Urinary bladder (tissue), 4 donors: ENCODE measurements at places on chromosomes 6 and 20. TPM values are rescaled to one million over a fixed set of nuclear protein-coding genes. Genes with fewer than 3 reads are reported as not detected.

The SLC13A3 gene
- 0.77 TPM for polyA plus RNA-seq

The CST4 gene
- polyA plus RNA-seq, result not detected

The MCHR2 gene
- polyA plus RNA-seq, result not detected

The HUS1B gene
- polyA plus RNA-seq, result 0.34 TPM

DNA sequence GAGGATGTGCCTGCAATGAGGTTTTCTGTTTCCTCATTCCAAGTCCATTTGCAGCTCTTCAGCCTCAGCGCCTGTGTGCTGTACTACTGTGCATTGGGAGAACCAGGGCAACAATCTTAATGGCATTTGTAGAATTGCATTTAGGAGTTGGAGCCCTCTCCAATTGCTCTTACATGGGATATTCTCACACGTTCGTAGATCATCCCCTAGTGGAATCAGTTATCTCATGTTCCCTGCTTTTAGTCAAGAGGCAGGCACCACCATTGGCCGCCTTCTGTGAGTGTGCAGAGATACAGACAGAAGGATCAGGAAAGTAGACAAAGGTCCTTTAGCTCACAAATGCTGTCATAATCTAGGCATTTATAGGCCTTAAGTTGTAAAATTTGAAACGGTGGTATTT is 84.2 kb upstream of the RGS17 start:
- no peak for DNase-seq

DNA sequence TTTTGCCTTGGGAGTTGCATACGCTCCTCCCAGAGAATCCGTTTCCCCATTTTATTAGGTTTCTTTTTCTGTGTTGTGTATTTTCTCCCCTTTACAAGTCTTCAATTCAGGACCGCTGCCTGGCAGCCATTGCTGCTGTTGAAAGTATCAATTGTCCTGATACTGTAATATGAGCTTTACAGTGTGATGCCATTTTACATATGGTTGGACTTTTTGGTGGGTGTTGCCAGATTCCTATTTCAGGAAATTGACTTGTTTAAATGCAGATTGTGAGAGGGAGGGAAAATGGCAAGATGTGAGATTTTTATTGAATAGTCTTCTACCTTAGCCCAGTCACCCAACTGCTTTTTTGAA is 1.2 kb downstream of the PANK2 start:
- DNase-seq, result no peak
